Neural crest cell (in vitro differentiated cells): ENCODE measurements at places on chromosomes 12 and 14. TPM values are rescaled to one million over a fixed set of nuclear protein-coding genes. Genes with fewer than 3 reads are reported as not detected.

The NELL2 gene
- 89.1 and 101 TPM in 2 replicates for total RNA-seq

The ACIN1 gene
- 350 and 352 TPM in 2 replicates for total RNA-seq

The TSHR gene
- total RNA-seq = not detected in 2 replicates

The RNASE3 gene
- not detected in 2 replicates for total RNA-seq

The MUCL1 gene
- not detected in 2 replicates for total RNA-seq

The FGF23 gene
- total RNA-seq = 0.16 and 0.25 TPM in 2 replicates

The SLC6A15 gene
- total RNA-seq = 2.8 and 3.2 TPM in 2 replicates

The GSG1 gene
- not detected in 2 replicates for total RNA-seq

The OR4N2 gene
- total RNA-seq = not detected in 2 replicates

The KLHL33 gene
- total RNA-seq = 0.07 TPM in 1 of 2 replicates, not detected in the other

The ZBTB39 gene
- total RNA-seq = 27.9 and 28.6 TPM in 2 replicates

The NABP2 gene
- total RNA-seq = 71.8 and 75.7 TPM in 2 replicates

The CLEC14A gene
- total RNA-seq = not detected in 2 replicates

The LALBA gene
- total RNA-seq = not detected in 2 replicates

The IL22 gene
- not detected in 2 replicates for total RNA-seq

The RASSF8 gene
- 47.0 and 50.5 TPM in 2 replicates for total RNA-seq

The MYH6 gene
- not detected in 2 replicates for total RNA-seq

The LBHD2 gene
- total RNA-seq = not detected in 2 replicates

The RTN1 gene
- 14.9 and 18.0 TPM in 2 replicates for total RNA-seq

The ACRBP gene
- 1.9 and 2.4 TPM in 2 replicates for total RNA-seq

The PNMA1 gene
- total RNA-seq = 94.4 and 97.4 TPM in 2 replicates

The DCAF4 gene
- 9.5 and 10.6 TPM in 2 replicates for total RNA-seq

The ITGA7 gene
- 57.9 and 63.7 TPM in 2 replicates for total RNA-seq

The SYT10 gene
- 0.19 and 0.27 TPM in 2 replicates for total RNA-seq

The RAB3IP gene
- 24.0 and 28.6 TPM in 2 replicates for total RNA-seq
